ENCODE measurements at places on chromosomes 11 and 22.

GRCh38 chr11:69870766-69871165 is 51.5 kb upstream of the FGF3 start:
- no peak for DNase-seq

DNA sequence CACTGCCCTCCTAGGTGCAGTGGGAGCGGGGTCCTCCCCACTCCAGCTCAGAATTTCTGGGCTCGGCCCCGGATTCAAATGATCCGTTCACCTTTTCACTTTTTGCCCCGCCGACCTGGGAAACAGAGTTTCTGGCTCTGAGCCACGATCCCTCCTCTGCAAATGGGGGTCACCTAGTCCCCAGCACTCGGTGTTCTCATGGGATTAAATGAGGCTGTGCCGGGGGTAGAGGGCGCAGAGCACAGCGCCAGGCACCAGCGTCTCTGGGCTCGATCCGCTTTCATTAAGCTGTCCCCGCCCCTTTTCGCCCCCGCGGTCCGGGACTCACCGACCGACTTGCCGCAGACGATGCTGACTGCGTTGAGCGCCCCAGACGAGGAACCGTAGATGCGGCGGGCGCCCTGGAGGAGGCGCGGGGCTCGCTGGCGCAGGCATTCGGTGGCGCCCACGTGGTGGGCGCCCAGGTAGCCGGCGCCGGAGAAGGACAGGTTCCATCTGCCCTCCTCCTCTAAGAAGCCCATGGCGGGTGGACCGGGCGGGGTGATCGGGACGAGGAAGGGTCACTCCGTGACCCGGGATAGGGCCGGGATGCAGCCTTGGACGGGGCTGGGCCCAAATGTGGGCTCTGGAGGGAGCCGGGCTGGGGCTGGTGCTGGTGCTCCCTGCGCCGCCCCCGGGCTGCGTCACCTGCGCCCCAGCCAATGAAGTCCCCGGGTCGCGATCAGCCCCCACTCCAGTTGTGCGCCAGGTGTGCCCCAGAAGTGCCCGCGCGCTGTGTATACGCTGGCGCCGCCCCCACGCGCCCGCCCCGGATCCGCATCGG is at the start of gene PNPLA5:
PNPLA5 (minus strand) TSS at position 654 of the 823 bp plus-strand sequence; CDS start at position 521, 133 bp downstream.
- DNase-seq, result peak; percentile 87

DNA sequence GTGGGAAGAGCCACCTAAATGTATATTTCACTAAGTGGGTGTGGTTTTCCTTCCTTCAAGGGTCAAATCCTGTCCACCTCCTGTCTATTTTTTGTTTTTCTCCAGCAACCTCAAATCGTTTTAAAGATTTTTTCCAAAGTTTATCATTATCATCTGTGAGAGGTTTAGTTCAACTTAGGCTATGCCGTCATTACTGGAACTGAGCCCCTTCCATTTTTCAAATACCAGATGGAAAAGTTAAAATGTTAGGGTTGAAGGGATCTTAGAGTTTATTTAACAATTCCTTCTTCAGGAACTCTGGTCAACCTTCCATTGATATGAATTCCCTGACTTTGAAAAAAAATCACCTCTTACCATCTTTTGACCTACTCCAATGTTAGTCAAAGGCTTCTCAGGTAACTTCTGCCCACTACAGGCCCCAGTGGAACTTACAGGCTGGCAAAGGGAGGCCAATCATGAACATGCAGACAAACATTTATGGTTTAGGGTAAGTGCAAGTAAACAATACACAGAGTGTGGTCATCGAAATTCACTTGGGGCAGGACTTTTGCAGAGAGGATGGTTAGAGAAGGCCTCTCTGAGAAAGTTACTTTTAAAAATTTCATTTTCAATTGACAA is 45.2 kb downstream of the SYN3 start:
- no peak for DNase-seq

GRCh38 chr11:71252770-71253730 is 673 bp upstream of the SHANK2 start:
- peak; percentile 64 for DNase-seq

DNA sequence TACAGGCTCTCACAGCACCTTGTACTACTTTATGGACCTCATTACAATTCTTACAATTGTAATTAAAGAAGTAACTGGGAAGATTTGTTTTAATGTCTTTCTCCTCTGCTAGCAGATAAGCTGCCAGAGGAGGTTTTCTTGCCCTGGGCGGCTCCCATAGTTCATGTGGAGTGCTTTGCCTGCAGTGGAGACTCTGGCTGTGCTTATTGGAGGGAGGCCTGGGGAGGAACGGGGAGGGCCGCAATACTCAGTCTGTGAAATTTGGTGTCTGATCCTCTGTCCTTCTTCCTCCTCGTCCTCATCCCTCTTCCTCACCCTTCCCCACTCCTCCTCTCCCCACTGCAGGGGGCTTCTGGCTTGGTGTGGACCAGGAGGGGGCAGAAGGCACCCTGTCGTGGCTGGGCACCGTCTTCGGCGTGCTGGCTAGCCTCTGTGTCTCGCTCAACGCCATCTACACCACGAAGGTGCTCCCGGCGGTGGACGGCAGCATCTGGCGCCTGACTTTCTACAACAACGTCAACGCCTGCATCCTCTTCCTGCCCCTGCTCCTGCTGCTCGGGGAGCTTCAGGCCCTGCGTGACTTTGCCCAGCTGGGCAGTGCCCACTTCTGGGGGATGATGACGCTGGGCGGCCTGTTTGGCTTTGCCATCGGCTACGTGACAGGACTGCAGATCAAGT is 5.6 kb downstream of the SLC35C1 start:
- no peak for DNase-seq

- peak; percentile 68 for DNase-seq
Observed at GRCh38 chr11:73795925-73796632, 8.4 kb downstream of the MRPL48 start.

- no peak for DNase-seq
Observed at GRCh38 chr11:36339888-36340287, 43.8 kb downstream of the PRR5L start.

DNA sequence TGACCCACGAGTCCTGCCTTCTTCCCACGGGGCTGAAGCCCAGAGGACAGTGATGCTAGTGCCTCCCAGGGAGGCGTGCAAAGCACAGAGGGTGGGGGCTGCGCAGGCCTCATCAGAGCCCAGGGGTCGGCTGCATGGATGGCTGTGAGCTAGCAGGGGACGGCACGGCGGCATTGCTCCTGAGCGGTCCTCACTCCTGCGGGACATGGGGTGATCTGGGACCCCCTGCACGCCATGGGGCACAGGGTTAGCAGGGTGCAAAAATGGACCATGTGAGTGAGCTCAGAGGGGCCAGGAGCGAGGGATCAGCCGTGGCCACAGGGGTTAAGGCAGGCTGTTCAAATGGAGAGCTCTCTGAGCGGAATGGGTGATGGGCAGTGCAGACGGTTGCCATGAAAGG is 138.3 kb downstream of the SNX19 start:
- no peak for DNase-seq

DNA sequence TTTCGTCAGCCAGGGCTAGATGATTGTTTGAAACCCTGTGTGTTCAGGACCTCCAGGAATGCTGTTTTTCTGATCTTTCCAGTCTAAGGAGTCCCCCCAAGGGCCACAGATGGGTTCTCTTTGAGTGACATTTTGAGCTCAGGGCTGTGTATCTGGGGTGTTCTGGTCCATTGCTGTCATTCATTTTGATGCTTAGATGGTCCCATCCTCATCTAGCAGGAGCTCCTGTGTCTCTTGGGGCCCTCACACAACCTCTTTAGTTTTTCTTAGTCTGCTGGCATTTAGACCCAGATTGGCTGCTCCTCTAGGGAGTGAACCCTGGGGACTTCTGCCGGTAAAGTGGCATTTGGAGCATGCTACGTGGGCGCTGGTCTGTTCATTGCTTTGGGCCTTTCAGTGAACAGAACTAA is 39.1 kb downstream of the MED15 start:
- no peak for DNase-seq

DNA sequence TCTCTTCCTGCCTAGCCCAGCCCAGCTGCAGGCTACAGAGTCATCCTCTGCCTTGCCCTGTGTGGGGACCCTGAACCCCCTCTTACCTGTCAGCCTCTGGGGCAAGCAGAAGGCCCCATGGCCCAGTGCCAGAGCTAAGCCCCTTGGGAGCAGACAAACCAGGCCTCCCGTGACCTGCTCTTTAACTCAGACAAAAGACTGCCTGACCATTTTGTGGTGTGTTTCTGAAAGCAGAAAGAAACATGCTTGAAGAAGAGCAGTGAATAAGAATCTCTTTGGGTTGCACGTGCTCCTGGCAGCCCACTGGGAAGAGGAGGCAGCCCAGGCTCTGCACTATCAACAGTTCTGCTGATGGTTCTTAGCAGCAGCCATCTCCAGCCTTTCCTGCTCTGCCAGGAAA is 118.6 kb downstream of the GRIK4 start:
- no peak for DNase-seq

- DNase-seq, result no peak
Observed at GRCh38 chr11:96222102-96222501, 120.9 kb downstream of the MAML2 start.

GRCh38 chr11:13596611-13597326 is 71.7 kb upstream of the FAR1 start:
- DNase-seq, result no peak

GRCh38 chr11:114315749-114316368 is 19.7 kb downstream of the NNMT start:
- no peak for DNase-seq

DNA sequence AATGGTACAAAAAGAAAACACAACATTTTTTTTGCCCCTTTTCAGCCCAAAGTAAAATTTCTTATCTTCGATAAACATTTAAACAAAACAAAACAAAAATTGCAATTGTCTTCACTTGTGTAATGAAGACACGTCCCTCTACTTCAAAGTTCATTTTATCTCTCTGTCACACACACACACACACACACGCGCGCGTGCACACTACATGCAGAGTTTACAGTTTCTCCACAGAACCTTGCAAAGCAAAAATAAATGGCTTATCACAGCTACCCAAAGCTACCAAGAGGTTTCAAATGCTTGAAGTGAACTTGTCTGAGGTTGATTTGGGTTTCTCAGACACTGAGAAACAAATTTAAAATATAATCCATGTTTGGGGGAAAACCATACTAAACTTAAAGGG is 72.3 kb downstream of the ETS1 start:
- DNase-seq, result no peak

GRCh38 chr22:45376009-45376408 is 37.4 kb downstream of the SMC1B start:
- no peak for DNase-seq

GRCh38 chr11:35583126-35583525 is 35.1 kb upstream of the FJX1 start:
- DNase-seq, result no peak

DNA sequence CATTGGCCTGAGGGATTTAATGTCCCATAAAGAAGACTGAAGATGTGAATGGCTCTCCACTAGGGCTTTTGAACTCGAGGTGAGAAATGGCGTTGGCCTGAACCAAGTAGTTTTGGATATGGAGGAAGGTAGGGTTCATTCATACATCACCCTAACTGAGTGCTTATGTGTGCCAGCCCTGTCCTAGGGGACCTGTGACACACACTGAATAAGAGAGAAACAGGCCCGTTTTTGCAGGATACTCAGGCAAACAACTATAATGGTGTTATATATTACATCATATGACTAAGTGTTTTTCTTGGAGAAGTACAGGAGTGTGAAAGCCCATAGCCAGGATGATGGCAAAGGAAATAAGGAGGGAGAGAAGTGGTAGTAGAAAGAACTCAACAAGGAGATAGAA is 368.1 kb downstream of the TMEM135 start:
- no peak for DNase-seq

- DNase-seq, result no peak
Observed at GRCh38 chr11:98710986-98711385, 309.8 kb upstream of the CNTN5 start.

- DNase-seq, result no peak
Observed at GRCh38 chr11:94845622-94846021, 77.5 kb downstream of the AMOTL1 start.

DNA sequence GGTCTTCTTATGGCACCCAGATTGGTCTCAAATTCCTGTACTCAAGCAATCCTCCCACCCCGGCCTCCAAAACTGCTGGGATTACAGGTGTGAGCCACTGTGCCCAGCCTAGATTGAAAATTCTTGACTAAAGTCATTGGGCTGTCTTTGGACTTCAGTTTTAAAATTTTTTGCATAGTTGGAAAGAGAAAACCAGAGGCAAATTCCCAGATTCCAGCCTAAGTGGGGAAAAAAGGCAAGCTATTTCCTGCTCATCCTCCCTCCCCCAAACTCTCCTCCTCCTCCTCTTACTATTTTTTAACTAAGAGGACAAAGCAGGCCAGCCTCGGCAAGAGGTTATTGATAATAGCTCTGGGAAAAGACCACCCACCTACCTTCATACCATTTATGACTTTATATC is 78.6 kb upstream of the CLMP start:
- no peak for DNase-seq

- no peak for DNase-seq
Observed at GRCh38 chr11:33471541-33471940, 214.4 kb downstream of the HIPK3 start.

- DNase-seq, result no peak
Observed at GRCh38 chr11:88402192-88402715, 64.7 kb upstream of the CTSC start.

DNA sequence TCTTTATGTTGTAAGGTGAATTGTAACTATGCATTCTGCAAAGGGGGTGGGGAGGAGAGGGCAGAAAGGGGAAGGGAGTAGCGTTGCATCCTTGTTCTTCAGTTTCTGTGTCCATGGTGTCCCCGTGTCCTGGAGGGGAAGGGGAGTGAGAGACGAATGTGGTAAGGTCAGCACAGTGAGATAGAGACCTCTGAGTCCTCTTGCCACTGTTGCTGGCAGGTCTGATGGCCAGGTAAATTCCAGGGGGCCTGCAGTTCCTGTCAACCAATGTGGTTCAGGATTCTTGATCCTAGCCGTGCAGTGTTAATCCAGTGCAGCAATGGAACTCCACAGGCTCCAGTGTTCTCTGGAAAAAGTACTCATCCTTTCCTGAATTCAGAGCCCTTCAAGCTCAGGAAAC is 14.6 kb upstream of the ADSL start:
- DNase-seq, result peak; percentile 35

DNA sequence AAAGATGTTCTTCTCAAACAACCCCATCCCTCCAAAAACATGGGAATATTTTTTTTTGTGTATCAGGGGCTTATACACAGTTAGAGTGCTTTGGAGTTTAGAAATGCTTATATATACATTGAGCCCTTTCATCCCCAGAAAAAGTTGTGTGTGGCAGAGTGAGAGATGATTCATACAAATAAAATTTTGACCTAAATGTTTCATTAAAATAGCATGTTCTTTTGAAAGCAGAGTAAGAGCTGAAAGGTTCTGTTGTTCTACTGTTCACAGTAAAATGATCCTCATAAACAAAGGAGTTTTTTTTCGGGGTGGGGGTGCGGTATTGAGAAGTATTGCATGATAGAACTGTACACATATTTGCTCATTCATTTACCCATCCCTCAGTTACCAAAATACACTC is 512.4 kb downstream of the DLG2 start:
- no peak for DNase-seq

DNA sequence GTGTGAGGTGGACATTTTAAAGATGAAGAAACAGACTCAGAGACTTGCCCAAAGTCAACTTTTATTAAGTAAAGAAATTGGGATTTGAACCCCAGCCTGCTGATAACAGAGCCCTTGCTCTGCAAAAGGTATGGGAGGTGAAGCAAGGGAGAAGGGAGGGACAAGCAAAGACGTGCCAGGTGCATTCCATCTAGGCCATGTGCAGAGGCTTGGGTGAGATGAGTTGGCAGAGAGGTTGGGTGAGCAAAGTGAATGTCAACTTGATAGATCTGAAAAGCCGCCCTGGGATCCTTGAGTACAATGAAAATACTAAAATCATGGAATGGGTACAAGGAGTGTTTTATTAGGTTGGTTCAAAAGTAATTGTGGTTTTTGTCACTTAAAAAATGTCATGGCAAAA is 341.3 kb downstream of the CADM1 start:
- no peak for DNase-seq
